CD4-positive, alpha-beta T cell treated with Interferon gamma for 1 hour (primary cell): ENCODE measurements at places on chromosomes 11 and 22.

GRCh38 chr11:116202922-116203321 lies 569.9 kb downstream of the BUD13 start:
- DNase-seq: no peak

- DNase-seq: no peak
Measured at GRCh38 chr11:99037057-99037456, 16.3 kb downstream of the CNTN5 start.

DNA sequence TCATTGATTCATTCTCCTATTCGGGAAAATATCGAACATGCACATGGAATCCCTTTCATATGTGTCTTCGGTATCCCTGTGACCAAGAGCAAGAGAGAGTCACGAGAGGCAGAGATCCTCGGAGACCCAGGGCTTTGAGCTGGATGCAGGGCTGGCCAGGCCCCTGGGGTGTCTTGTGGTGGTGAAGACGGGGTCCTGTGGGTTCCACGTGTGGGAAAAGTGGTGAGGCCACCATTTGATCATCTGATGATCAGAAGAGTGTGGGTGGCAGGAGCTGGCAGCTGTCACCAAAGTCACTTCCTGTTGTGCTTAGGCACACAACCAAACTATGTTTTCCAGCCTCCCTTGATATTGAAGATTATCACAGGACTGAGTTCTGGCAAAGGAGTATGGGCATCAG lies 94.0 kb downstream of the BRD1 start:
- DNase-seq: no peak

DNA sequence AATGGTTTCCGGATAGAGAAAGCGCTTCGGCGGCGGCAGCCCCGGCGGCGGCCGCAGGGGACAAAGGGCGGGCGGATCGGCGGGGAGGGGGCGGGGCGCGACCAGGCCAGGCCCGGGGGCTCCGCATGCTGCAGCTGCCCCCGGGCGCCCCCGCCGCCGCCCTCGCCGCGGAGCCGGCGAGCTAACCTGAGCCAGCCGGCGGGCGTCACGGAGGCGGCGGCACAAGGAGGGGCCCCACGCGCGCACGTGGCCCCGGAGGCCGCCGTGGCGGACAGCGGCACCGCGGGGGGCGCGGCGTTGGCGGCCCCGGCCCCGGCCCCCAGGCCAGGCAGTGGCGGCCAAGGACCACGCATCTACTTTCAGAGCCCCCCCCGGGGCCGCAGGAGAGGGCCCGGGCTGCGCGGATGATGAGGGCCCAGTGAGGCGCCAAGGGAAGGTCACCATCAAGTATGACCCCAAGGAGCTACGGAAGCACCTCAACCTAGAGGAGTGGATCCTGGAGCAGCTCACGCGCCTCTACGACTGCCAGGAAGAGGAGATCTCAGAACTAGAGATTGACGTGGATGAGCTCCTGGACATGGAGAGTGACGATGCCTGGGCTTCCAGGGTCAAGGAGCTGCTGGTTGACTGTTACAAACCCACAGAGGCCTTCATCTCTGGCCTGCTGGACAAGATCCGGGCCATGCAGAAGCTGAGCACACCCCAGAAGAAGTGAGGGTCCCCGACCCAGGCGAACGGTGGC lies 15.7 kb downstream of the PIK3IP1 start:
- no peak for DNase-seq

DNA sequence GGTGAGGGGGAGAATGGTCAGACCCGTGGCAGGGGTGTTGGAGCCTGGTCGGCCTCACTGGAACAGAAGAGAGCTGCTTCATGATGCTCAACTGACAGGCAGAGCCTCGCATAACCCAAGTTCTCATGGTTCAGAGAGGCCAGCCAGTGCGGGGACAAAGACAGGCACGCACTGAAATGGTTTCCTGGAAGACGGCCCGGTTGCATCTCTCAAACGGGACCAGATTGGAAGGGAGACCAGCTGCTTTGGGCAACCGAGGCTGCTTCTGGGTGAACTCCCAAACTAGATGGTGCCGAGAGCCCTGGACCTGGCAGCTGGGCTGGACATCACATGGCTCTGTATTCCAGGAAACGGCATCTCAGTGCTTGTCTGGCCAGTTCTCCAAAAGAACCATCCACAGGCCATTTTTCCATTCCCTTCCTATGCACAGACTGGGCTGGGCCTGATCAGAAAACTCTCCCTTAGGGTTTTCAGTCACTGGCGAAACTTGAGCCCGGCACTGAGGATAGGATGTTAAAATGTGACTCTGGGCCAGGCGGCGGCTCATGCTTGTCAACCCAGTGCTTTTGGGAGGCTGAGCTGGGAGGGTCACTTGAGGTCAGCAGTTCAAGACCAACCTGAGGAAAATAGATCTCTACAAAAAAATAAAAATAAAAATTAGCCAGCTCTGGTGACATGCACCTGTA lies 80.1 kb upstream of the PRODH start:
- DNase-seq: no peak

DNA sequence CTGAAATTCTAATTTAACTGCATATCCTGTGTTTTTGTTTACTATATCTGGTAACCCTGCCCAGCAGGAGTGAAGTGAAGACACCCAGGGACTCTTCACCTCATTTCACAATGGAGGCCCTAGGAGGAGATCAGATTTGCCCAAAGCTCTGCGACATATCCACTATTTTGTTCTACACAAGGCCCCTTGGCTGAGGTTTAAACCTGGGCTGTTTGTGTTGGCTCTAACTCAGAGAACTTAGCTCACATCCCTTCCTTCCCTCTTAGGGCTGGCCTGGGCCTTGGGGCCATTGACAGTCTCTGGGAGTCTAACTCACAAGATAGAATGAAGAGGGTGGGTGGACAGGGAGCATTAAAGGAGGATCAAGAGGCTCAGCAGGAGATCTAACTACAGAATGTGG lies 8.2 kb upstream of the PLA2G3 start:
- no peak for DNase-seq

GRCh38 chr11:69744435-69744834 lies 30.7 kb downstream of the FGF4 start:
- DNase-seq: no peak

DNA sequence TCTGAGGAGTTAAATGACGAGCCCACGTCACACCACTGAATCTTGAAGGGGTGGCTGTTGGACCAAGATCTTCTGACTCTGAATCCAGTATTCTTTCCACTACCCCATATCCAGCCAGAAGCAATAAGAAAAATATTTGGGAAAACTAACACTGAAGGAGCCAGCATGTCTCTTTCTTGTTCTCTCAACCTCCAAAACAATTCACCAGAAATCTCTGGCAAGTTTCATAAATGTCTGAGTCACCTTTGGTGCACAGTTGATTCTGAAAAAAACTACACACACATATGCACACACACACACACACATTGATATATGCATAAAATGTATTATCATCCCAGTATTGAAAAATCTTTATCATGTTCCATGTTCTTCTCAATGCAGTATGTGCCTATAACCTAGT lies 104.3 kb upstream of the BLID start:
- DNase-seq: no peak

GRCh38 chr22:39723899-39724351 lies 153.4 kb downstream of the CACNA1I start:
- no peak for DNase-seq

GRCh38 chr22:36872084-36872483 lies 11.3 kb downstream of the NCF4 start:
- DNase-seq: no peak

- DNase-seq: no peak
Measured at GRCh38 chr11:47433157-47433556, 6.9 kb upstream of the PSMC3 start.

GRCh38 chr11:19391652-19392051 lies 150.9 kb upstream of the E2F8 start:
- no peak for DNase-seq

DNA sequence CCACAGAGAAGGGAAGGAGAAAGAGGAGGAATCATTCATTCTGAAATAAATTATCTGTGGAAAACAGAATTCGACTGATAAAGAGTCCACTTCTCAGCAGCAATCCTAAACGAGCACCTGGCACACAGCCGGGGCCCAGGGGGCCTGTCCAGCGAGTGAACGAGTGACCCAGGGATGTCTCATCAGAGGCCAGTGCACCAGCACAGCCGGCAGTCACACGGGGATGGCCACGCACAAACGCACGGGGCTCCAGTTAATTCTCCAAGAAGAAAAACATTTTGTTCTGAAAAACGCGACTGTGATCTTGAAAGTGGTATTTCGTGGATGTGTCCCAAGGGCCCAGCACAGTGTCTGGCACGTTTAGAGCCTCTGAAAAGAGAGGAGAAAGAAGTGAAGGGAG lies 154.6 kb downstream of the BRD1 start:
- no peak for DNase-seq

- DNase-seq: no peak
Measured at GRCh38 chr11:19938866-19939265, 221.4 kb downstream of the DBX1 start.

- DNase-seq: no peak
Measured at GRCh38 chr22:27386186-27386585, 415.4 kb downstream of the MN1 start.

- no peak for DNase-seq
Measured at GRCh38 chr11:102598272-102598671, 26.9 kb downstream of the MMP20 start.

DNA sequence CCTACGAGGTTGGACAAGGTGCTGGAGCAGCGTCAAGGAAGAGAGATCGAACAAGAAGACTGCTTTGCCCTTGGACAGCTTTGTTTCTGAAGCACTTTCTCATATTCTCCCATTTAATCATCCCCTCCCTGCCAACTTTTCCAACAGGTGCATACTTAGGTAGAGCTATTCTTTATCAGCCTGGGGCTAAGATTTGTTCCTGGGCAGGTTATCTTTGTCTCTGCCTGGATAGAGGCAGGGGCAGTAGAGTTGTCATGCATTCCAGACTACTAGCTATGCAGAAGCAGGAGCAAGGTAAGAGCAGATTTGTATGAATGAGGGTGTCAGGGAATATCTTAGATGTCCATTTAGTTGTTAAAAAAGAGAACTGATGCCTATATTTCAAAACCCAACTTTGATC lies 82.3 kb downstream of the PTPRJ start:
- no peak for DNase-seq

DNA sequence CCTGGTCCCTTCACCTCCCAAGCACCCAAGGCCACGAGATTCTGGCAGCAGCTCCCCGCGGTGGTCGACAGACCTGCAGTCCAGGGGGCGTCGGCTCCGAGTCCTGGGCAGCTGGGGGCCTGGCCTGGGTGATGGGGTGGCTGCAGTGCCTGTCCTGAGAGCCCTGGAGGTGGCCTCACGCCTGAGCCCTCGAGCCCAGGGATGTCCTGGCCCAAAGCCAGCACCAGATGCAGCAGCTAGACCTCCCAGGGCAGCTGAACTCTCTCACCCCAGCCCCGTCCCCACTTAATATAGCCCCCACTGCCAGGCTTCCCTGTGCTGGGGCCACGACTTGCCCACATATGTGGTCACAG lies 6.6 kb downstream of the LMNTD2 start:
- DNase-seq: no peak
